ENCODE measurements at places on chromosomes 16 and 17.
A peak's percentile ranks its signal among the peaks of the same experiment; 100 is the strongest.

GRCh38 chr17:48444516-48445247 is 14.7 kb upstream of the SKAP1 start:
- peak; percentile 24 for DNase-seq

DNA sequence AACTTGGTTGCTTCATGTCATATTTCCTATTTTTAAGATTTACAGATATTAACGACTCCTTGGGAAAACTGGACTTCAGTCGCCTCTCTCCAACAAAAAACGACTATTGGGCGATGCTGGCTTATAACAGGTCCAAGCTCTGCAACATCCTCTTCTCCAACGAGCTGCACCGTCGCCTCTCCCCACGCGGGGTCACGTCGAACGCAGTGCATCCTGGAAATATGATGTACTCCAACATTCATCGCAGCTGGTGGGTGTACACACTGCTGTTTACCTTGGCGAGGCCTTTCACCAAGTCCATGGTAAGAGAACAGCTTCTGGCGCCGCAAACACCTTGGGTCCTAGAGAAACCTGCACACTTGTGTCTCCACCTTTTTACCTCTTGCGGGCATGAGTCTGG is 333.0 kb downstream of the WWOX start:
- DNase-seq = no peak

GRCh38 chr17:56057869-56058268 is 95.4 kb upstream of the ANKFN1 start:
- no peak for DNase-seq

- DNase-seq = no peak
Measured at GRCh38 chr17:40832840-40833239, 10.4 kb upstream of the KRT10 start.

GRCh38 chr17:75594499-75595283 is 7.1 kb downstream of the MYO15B start:
- no peak for DNase-seq

- DNase-seq = peak; percentile 87
Measured at GRCh38 chr16:66934138-66934838, at the start of gene CIAO2B. Gene CIAO2B, minus strand, starts transcription at chr16:66934402. Its CDS starts 38 bp downstream, at chr16:66934364.

DNA sequence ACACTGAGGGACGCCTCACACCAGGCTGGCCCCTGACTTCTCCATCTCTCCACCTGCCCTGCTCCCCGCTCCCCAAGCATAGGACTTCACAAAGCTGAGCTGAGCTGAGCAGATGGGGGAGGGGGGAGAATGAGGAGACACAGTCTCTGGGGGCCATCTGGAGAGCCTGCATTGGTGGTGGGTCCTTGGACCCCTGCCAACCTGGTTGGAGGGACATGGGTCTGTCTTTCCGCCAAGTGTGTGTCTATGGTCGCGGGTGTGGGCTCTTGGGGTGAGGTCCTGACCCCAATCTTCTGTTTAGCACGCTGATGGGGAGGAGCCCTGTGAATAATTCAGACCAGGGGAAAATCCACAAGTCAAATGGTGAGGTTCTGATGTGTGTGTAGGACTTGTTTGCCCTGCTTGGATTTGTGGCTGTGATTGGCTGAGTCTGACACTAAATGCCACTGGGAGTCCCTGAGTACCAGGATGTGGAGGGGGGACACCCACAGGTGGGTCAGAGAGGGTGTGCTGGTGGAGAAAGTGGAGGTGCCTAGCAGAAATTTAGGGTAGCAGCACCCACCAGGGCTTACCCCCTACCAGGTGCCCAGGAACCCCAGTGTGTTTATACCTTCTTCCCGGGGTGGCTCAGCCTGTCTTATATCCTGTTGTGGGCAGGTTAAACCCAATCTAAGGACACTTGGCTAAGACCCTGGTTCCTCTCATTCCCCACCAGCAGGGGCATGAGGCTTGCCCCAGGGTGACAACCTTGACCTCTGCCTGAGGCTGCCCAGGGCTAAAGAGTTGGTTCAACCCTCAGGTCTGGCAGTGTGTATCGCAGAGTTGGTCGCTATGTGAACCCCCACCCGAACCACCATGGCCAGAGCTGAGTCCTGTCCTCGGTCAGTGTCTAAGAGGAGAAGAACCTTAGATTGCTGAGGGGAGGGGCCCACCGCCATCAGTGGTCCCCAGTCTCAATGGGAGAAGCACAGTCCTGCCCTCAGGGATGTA is 2.1 kb downstream of the FMNL1 start:
- DNase-seq = no peak

DNA sequence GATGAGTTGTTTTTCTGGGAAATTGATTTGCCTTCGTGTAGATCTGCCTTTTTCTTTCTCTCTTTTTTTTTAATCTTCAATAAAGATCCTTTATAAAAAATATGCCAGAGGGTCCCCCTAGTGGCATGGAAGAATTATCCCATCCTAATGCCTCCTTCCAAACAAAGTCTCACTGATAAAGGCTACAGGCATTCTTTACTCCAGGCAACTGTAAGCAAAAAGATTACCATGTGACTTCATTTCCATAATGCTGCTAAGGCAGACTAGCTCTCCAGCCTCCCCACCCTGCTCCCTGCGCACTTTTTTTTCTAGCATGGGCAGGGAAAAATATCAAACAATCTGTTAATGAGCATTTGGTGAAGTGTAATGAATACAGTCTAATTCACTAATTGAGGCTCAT is 220.2 kb upstream of the CDH8 start:
- DNase-seq = no peak

DNA sequence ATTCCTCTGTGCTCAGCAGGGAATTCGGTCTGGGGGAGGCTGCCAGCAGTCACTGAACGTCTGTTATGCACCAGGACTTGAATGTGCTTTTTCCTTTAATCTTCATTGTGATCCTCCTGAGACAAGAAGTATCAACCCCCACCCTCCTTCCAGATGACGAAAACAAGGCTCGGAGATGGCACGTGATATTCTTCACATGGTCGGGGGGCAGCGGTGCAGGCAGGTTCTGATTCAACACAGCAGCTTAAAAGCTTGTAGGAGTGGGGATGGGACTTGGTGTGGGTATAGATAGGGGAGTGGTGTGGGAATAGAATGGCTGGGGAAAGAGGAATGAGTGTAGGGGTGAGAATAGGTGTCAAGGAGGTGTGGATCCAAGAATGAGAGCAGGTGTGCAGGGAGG is 6.4 kb downstream of the NECAB2 start:
- no peak for DNase-seq

DNA sequence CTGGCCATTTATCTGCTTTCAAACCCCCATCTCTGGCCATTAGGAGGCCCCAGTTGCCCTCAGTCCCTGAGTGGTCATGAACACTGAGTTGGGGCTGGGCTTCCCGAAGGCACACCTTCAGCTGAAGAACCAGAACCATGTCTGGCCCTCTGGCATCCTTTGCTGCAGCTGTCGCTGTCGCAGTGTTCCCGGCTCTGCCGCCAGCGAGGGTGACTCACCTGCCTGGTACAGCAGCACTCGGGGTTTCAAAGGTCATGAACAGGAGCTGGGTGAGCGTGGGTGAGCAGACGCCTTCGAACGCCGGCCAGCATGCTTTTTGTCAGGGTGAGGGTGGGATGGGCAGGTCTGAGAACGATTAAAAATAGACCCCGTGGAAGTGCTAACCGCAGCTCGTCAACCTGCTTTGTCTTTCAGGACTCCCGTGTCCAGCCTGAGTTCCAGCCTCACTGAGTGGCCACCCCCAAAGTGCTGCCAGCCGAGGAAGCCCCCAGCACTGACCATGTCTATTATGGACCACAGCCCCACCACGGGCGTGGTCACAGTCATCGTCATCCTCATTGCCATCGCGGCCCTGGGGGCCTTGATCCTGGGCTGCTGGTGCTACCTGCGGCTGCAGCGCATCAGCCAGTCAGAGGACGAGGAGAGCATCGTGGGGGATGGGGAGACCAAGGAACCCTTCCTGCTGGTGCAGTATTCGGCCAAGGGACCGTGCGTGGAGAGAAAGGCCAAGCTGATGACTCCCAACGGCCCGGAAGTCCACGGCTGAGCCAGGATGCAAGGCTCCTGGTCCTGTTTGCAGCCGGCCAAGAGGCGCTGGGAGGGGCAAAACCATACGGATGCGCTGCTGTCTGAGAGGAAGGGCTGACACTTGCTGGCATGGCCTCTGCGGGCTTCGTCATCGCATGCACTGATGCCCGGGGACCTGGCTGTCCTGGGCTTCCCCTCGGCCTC is 7.6 kb downstream of the SNN start:
- no peak for DNase-seq

DNA sequence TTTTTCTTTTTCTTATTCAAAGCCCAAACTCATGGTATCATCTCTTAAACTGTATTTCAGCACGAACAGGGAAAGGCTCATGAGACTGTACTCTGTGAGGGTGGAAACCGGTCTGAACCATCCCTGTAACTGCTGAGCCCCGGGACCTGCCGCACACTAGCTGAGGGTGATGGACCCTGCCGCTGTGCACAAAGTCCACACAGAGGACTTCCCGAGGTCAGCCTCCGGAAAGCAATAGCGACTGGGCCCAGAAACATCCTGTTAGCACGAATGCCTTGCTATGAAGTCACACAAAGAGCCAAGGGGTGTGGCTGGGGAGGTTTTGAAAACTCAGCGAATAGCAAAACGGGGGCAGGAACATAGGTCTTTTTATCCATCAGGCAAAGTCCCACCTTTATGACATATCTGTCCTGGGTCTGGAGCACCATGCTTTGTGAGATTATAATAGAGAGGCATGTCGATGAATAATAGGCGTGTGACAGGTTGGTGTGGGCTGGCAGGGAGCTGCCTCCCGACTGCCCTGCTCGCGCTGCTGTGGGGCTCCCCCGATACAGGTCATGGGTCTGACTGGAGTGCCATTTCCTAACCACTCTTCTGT is 33.4 kb downstream of the CDK5R1 start:
- DNase-seq = peak; percentile 54

GRCh38 chr17:27535178-27535928 is 79.1 kb downstream of the KSR1 start:
- no peak for DNase-seq

GRCh38 chr16:1548727-1549126 is 15.3 kb downstream of the TMEM204 start:
- no peak for DNase-seq

- DNase-seq = no peak
Measured at GRCh38 chr16:3606441-3606840, 5.0 kb downstream of the SLX4 start.

DNA sequence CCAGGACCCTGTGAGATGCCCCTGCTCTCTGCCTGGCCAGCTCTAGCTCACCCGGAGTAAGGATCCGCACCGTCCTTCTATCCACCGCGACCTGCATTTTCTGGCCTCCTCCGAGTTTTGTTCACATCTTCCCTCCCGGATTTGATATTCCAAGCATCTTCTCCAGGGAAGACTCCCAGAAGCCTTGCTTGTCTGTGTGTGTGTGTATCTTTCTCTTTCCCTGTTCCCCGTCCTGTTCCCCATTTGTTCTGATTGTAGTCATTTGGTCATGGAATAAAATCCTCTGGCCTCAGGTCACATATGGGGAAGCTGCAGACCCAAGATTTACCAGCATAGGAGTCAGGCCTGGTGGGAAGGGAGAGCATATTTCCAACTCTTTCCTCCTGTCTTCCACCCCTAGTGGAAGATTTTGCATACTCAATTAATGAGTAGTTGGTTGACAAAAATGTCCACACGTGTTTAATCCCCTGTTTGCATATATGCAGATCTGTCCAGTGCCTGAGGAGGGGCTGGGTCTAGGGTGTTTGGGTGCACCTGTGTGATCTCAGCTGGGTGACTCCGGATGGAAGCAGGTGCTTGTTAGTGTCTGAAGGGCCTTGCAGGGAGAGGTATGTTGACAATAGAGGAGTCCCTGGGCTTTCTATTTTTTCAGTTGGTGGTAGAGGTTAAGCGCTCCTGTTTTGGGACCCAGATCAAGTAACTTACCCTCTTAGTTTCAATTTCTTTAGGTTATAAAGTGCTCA is 1.9 kb downstream of the PRAC1 start:
- DNase-seq = no peak

DNA sequence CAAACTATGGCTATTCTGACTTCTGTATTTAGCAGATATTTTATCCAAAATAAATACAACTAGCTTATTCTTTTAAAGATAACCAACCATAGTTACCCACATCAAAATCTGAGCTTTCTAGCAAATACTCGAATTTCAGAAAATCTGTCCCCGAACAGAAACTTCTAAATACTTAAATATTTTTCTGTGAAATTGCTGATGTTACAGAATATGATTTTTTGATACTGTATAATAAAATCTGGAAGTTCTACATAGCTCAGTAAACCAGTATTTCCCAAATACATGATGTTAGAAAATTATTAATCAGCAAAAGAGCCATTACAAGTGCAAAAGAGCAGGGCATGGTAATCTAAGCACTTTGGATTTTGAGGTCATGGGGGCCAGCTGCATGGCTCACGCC is 114.9 kb downstream of the CDH8 start:
- DNase-seq = no peak

DNA sequence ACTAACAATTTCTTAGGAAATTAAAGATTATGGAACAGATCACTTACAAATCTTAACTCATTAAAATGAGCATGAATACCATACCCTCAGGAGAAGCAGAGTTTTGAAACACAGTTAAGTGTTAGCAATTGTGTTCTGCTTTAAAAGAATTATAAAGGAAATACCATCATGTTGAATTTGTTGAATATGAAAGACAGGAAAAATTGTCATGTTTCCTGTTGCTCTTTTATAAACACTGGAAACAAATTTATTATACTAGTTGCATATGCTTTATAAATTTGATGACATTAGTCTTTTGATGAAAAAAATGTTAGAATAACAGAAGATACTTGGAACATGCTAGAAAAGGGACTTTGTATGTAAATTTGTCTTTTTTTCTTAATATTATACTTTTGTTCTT is 59.7 kb downstream of the VMP1 start:
- DNase-seq = no peak

DNA sequence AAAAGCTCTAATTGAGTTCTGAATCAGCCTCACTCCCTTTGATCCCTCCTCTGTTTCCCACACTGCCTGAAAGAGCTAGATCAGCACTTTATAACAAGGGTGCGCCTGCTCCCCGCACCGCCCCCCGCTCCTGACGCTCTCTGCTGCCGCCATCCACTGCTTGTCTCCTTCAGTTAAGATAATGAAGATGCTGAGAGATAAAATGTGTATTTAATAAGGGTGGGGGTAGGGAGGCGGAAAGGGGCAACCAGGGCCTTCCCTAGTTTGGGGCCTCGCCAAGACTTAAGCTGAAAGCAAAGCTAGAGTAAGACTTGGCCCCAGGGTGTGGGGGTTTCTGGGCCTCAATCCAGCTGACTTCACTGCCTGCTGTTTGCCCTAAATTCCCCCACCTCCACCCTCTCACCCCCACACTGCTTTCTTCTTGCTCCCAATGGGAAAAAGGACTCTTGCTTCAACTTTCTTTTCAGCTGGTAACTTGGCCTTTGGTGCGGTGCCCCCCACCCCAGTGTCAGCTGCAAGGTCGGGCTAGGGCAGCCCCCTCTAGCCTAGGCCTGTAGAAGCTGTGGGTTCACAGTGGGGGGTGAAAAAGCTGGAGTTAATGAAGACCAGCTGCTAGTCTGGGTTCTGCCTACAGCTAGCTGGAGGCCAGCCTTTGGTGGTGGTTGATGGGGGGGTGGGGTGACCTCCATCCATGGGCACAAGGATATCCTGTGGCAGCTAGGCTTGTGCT is 1.8 kb upstream of the RARA start:
- no peak for DNase-seq
